Dermis microvascular lymphatic vessel endothelial cell (primary cell): ENCODE measurements at places on chromosomes 11 and 22. TPM values are rescaled to one million over a fixed set of nuclear protein-coding genes. Genes with fewer than 3 reads are reported as not detected.

IFT27 gene
- total RNA-seq = 10.8 and 16.2 TPM in 2 replicates

AGBL2 gene
- 0.13 and 0.38 TPM in 2 replicates for total RNA-seq

HBG1 gene
- total RNA-seq = not detected in 2 replicates

FCHSD2 gene
- total RNA-seq = 13.5 and 26.2 TPM in 2 replicates

DYNC2H1 gene
- total RNA-seq = 2.7 and 3.3 TPM in 2 replicates

LUZP2 gene
- total RNA-seq = not detected in 2 replicates
